ENCODE measurements at places on chromosomes 2 and 18.
A peak's percentile ranks its signal among the peaks of the same experiment; 100 is the strongest.

GRCh38 chr2:149789549-149789948 is 202.0 kb upstream of the MMADHC start:
- DNase-seq = no peak

- DNase-seq = peak; percentile 39
Measured at GRCh38 chr18:3624935-3625741, 175.2 kb downstream of the TGIF1 start.

DNA sequence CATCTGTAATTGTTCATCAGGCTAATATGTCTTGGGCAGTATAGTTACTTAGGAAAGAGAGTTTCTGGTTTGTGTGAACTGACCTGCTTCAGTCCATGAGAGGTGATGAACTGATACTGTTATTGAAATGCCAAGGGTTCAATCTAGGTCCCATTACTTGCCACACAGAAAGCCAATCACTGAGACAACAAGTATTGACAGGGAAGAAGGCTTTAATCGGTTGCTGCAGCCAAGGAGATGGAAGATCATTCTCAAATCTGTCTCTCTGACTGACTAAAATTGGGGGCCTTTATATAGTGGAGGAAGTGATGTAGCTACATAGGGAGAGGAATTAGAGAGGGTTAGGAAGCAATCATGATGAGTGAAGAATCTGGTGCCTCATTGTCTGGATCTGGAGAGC is 19.9 kb upstream of the FAM98A start:
- no peak for DNase-seq

DNA sequence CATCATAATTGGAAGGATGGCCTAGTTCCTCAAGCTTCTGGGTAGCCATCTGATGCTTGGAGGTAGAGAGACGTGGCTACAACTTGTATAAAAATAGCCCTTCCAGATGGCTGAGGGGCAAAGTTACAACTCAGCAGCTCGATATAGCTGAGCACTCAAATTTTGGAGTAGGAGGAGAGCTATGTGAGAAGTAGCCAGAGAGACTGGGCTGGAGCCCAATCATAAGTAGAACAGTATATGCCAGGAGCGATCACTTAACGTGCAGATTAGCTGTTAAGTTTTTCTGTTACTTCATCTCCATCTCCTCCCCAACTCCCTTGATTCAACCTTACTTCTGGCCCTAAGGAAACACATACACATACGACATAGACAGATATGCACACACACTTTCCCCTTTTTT is 28.8 kb downstream of the CNRIP1 start:
- DNase-seq = no peak

- DNase-seq = no peak
Measured at GRCh38 chr18:35203067-35203466, 37.8 kb upstream of the ZNF397 start.

DNA sequence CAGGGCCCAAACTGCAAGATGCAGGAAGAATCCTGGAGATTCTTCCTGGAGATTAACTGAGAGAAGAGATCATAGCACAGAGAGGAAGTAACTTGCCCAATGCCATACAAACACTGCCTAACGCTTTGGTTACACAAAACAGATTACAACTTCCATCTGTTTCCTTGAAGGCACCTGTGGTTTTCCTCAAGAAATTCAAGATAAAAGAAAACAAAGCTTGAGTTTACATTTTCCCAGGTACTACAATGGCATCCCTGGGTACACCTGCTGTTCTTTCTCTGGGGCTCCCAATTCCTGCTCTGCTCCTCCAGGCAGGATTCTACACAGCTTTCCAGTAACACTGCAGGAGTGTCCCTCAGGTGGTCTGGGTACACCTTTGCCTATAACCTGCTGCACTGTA is 781.9 kb upstream of the ID2 start:
- DNase-seq = no peak

DNA sequence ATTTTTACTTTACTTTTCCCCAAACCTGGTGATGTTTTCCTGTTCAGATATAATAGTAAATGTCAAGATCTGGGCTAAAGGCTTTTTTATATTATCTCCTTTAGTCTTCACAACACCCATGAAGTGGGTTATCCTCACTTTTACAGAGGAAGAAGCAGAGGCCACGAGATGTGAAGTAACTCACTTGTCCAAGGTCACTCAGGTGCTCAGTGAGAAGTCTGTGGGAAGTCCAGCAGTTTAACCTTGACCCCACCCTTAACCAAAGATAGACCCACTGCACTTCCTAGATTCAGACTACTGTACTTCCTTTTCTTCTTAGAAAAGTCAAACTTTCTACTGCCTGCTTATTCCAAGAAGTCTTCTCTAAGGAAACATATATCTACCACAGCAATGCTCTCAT is 56.3 kb upstream of the STAT1 start:
- no peak for DNase-seq

GRCh38 chr2:40315683-40316082 is 136.2 kb downstream of the SLC8A1 start:
- DNase-seq = no peak

- DNase-seq = no peak
Measured at GRCh38 chr2:24981411-24982136, 9.8 kb upstream of the DNAJC27 start.

GRCh38 chr2:99395589-99396130 is 58.5 kb downstream of the EIF5B start:
- DNase-seq = no peak

DNA sequence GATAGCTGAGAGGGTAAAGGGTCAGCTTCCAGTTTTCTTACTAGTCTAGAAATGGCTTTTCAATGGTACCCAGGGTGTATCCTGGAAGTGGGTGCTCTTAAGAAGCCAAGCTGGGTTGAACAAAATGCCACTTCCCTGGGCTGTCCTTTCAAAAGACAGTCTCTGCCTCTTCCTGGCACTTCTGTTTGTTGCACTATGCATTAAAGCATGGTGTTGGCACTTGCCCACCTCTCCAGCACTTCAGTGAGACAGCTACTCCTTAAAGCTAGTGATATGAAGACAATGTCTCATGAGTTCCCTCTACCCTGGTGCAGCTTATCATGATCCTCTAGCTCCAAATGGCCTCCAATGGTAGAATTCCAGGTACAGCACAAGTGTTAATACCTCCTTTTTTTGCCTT is 74.3 kb upstream of the IGFBP5 start:
- no peak for DNase-seq

DNA sequence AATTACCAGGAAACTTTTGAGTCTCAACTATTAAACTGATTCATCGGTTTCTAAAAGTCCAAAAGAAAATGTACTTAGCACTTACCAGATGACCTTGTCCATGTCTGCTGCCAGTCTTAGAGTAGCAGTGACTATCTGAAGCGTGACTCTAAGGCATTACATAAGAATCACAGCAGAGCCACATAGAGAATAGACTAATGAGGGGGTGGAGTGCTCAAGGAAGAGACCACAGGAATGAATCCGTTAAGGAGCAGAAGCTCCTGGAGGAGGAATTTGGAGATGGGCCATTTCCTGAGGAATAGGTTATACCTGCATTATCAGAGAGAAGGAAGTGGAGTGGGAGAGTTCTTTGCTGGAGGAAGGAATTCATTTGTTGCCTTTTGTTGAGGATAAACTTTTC is 116.0 kb downstream of the MAP3K20 start:
- DNase-seq = no peak

- DNase-seq = no peak
Measured at GRCh38 chr2:207051385-207051965, 112.2 kb downstream of the CPO start.

- no peak for DNase-seq
Measured at GRCh38 chr2:71226096-71226964, 573 bp downstream of the PAIP2B start.

DNA sequence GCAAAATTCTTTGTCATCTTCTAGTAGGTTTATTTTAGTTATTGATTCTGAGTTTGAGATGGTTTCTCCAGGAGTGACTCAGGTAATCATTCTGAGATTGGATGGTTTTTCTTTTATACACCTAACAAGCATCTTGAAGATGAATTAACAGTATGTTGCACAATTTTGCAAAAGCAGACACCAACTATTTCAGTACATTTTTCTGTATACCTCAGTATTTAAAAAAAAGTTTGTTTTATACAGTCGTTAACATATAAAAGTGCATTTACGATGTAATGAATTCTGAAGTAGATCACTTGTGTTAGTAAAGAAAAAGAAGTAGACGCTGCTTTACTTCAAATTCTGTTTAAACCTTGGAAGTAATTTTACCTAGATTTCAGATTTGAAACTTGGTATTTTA is 3.0 kb downstream of the VAPA start:
- DNase-seq = no peak

DNA sequence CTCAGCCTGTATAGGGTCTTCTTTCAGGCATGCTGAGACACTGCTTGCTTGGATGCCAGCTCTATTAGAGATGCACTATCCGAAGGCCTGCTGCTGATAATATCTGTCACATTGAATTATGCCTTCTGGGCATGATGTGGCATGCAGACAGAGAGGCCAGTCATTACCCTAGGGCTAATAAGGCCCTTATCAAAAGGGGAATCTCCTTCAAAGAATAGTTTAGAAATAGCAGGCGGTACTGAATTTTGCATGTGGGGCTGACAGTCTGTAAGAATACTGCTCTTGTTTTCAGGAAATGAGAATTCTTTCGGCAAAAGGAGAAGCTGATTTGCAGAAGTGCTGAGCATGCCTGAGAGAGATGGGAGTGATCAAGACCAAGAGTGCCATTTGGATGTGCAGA is 13.1 kb upstream of the LHCGR start:
- no peak for DNase-seq

- DNase-seq = no peak
Measured at GRCh38 chr18:37327063-37327577, 238.5 kb downstream of the CELF4 start.

DNA sequence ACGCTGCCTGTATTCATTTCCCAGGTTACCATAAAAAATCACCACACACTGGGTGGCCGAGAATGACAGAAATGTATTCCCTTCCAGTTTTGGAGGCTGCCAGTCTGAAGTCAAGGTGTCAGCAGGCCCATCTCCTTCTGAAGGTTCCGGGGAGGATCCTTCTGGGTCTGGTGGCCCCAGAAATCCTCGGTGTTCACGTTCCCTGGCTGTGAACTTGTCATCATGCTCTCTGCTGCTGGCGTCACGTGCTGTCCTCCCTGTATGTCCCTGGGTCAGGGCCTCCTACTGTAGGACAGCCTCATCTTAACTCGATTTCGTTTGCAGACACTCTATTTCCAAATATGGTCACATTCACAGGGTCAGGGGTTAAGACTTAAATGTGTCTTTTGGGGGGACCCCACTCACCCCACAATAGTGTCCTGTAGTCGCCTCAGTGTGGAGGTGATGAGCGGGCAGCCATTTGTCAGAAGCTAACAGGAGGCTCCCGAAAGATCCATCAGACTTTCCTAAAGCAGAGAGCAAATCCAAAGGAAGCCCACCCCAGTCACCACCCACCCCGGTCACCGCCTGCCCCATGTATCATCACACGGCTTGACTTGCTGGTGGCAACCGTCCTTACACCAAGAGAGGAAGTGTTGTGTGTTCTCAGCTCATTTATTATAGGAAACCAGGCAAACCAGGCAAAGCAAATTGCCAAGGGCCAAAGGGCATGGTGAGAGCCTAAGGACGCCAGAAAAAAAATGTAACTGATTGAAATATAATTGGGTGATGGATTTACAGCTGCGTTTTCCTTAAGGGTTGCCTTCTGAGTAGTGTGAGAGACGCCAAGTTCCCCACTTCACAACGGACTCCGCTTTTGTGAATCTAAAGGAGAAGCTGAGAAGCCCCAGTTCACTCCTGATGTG is 148.8 kb upstream of the ZNF236 start:
- DNase-seq = no peak

DNA sequence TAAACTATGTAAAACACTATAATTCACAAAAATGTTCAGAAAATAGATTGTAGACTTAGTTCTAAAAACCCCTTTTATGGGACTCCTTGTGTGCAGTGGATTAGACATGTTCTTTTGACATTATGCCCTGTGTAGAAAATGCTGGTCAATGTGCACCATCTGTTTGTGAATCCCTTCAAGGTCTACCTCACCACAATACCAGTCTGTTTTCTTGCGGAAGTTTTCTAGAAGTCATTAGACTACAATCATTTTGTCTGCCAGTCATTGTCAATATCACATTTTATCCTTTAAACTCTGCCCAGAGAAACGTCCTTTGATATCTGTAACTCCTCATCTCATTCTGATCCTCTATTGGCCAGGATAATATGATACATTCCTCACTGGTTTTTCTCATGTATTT is 7.8 kb downstream of the ITGA4 start:
- no peak for DNase-seq

DNA sequence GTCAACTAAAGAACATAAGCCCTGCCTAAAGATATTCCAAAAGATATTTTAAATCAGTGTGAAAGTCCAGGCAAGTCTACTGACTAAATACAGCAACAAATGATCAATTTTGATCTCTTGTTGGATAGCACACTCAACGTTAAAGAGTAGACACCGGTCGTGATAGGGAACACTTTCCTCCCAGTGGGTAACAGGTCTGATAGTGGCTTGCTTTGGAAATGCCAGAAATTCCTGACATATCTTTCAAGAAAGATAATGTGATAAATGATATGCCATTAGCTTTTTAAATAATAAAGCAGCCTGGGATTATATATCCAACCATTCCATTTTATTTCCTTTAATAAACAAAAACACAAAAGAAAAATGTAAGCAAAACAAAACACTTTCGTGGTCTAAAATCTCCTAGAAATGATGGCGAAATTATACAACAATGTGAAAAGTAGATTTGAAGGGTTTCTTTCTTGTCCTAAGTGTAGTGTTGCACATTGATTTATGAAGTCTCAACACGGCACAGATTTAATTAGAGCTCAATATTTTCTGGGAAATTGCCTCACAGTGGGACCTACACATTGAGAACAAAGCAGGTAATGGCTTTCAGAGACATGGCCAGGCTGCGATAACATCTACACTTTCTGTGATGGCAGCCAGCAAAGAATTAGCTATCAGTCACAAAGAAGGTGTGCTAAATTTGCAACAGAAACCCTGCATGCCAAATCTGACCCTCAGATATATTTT is 158.6 kb downstream of the PPP1R1C start:
- no peak for DNase-seq

DNA sequence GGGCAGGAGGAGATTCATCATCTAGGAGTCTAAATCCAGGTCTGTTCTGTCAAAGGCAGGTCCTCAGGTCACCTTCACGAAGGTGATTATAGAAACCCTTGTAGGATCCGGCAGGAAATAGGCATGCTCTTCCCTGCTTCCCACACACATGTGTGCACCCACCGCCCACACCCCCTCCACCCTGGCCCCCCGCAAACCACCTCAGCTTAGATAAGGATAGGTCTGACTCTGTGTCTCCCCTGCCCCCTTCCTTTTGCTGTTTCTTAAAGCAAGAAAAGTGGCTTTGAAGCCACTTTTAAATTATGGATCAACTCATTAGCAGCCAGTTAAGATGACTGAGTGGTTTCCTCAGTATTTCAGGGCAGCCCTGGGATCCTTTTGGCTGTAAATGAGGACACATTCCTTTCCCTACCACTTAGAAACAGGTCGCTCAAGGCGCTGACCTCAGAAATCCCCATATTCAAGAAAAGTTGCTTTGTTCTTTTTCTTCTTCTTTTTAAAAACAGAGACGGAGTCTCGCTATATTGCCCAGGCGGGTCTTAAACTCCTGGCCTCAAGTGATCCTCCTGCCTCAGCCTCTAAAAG is 14.5 kb upstream of the CIB4 start:
- no peak for DNase-seq

GRCh38 chr2:240642806-240643092 is 17.5 kb downstream of the GPR35 start:
- DNase-seq = no peak
